ENCODE measurements at places on chromosomes 6 and 20.

DNA sequence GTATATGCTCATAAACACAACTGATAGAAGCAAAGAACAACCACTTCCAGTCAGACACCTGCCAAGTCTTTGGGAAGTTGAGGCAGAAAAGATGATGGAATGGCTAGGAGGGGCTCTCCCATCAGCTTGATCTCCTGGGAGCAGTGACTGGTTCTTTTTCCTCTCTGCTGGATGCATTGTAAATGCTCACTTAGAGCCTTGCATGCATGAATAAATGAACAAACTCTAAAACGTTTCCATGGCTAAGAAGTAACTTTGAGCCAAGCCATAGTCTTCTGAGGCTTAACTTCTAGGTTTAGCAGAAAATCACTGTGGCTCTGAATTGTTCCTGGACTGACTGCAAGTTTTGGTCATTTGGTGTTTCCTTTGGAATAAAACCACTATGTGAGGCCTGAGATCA lies 166.4 kb upstream of the CITED2 start:
- no peak for DNase-seq

DNA sequence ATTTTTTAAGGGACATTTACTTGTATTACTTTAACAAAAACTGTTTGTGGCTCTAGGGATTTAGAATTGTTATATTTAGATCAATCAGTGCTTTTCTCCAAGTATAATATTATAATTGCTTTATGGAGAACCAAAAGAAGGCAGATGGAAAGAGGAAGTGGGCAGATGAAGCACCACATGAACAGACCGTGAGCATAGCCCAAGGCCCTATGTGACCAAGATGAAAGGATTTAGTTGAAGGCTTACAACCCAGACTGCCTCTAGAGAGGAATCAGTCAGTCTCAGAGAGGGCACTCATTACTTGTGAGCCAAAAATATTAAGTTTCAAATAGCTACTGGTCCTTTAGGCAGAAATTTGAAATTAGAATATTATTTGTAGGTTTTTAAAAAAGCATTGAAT lies 102.3 kb upstream of the IMPG1 start:
- no peak for DNase-seq

- no peak for DNase-seq
These were observed 184.2 kb downstream of the EPM2A start for GRCh38 chr6:145551164-145551563.

- DNase-seq: no peak
These were observed 260.4 kb downstream of the ADGB start for GRCh38 chr6:146859206-146859605.

- DNase-seq: no peak
These were observed 98.8 kb downstream of the YTHDF1 start for GRCh38 chr20:63117151-63117550.

DNA sequence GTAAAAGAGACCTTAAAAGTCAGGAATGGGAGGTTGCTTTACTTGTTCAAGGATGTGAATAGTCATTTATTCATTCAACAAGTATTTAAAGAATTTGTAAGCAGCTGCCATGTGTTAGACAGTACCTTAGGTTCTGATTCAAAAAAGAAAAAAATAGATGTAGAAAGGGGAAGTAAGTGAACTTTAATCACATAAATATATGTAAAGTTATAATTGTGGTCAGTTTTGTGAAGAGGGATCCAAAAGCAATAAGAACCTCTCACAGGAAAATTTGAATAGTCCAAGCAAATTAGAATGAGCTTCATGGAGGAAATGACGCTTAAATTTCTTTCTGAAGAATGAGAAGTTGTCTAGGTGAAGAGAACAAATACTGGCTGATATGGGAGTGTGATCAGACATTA lies 596.1 kb upstream of the CITED2 start:
- no peak for DNase-seq

DNA sequence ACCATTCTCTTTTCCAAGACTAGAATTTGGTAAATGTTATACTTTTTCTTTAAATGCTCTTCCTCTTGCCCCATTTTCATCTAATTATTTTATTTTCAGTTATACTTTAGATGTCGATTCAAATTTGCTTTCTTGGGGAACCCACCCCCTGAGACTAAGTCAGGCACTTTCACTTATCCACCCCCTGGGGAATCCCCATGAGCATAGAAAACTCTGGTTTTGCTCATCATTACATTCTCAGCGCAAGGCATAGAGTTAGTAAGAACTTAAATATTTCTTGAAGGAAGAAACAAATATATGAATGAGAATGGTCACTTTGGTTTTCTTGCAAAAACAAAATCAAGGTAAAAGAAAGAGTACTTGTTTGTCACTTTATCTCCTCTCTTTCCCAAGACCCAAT lies 25.1 kb upstream of the HSF2 start:
- no peak for DNase-seq

- DNase-seq: peak; percentile 77
These were observed 58.2 kb downstream of the TRIM27 start for GRCh38 chr6:28865401-28866204.

DNA sequence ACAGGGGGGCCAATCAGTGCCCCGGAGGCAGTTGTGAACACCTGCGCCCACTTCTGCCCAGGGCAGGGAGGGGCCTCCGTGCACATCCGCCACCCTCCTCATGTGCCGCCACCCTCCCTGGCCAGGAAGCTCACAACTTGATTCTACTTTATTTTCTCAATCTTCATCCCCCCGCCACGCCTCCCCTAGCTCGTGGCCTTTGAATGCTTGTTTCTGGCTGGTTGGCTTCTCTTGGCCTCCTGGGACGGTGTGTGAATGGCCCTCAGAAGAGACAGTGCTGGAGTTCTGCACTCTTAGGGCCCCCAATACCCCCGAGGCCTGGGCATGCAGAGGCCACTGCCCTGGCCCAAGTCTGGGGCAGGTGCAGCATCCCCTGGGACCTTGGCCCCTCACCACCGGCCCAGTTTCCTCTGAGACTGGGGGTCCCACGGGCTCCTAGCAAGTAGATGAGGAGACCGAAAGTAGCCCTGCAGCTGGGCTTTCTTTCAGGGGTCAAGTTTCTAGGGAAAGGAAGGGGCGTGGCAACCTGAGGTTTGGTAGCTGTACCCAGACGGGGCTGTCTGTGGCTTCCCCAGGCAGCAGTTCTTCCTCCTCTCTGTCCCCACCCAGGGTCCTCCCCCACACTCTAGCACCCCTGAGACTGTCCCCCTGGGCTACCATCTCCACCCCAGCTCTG lies 1.3 kb downstream of the RGS19 start:
- no peak for DNase-seq

- no peak for DNase-seq
These were observed 22.6 kb downstream of the PLCB1 start for GRCh38 chr20:8154638-8155037.

- no peak for DNase-seq
These were observed 141.7 kb downstream of the RFX6 start for GRCh38 chr6:117018771-117019170.

GRCh38 chr6:38738261-38738660 lies 23.1 kb downstream of the DNAH8 start:
- no peak for DNase-seq

- DNase-seq: no peak
These were observed 77.1 kb downstream of the ATRN start for GRCh38 chr20:3547906-3548305.

GRCh38 chr6:103000688-103001087 lies 1607.2 kb downstream of the GRIK2 start:
- no peak for DNase-seq

DNA sequence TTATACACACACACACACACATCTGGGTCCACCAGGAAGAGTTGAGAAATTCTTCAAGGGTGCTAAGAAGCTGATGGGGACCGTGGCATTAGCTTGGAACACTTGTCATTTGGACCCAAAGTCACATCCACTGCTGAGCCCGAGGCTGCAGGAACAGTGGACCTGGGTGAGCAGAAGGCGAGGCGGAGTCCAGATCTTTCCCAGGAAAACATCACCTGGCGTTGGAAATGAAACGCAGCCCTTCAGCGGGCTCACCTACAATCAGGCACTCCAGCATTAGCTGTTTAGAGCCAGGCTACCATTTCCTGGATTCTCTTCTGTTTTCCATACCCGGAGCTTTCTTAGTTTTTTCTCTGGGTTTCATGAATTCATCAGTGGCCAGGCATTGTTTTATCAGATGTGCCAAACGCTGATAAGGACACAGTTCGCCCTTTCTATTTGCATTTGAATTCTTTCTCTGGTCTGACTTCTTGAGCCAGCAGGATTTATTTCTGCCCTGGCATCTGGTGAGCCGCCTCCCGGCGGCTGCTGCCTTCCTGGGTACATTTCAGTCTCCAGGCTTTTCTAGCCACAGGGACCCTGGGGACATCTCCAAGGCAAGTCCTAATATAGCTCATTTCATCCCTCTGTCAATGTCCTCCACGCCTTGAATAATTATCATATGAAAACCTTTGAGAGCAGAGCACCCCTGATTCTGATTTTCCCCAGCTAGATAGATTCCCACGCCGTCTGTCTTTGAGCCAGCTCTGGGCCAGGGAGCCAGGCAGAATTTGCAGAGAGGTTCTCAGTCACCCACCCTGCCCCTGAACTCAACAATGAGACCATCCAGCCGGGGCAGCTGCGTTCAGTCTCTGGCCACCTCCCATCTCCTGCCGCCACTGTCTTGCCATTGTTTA lies 170.9 kb downstream of the TTLL2 start:
- no peak for DNase-seq

DNA sequence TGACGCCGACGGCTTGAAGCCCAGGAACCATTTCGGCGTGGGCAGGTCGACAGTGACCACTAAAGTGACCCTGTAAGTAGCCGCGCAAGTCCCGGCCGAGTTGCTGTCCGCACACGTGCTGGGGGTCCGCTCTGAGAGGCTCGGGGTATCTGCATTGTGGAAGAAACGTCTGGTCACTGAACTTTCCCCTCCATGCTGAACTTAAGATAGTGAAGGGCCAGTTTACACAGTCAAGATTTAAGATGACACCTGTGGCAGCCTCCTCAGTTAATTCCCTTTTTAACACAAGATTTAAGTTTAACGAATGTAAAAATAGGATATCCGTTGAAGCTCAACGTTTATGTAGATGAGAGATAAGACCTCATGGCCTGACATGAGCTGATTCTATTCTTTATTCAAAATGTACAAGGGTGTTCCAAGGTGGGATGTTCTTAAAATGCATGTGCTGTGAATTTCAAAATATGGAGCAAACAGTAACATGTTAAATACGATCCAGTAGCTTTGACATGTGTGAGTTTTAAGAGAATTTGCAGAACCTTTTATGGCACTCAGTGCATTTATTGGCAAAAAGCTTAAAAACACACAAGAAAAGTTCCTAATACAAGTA lies 116.2 kb downstream of the RTN4IP1 start:
- no peak for DNase-seq

- no peak for DNase-seq
These were observed 42.2 kb upstream of the STXBP5 start for GRCh38 chr6:147161974-147162495.

- peak; percentile 69 for DNase-seq
These were observed 466.9 kb upstream of the NRSN1 start for GRCh38 chr6:23659125-23659524.

- no peak for DNase-seq
These were observed 29.4 kb upstream of the ZBP1 start for GRCh38 chr20:57649617-57650015.

GRCh38 chr6:168524571-168525001 lies 83.6 kb downstream of the SMOC2 start:
- DNase-seq: peak; percentile 35

DNA sequence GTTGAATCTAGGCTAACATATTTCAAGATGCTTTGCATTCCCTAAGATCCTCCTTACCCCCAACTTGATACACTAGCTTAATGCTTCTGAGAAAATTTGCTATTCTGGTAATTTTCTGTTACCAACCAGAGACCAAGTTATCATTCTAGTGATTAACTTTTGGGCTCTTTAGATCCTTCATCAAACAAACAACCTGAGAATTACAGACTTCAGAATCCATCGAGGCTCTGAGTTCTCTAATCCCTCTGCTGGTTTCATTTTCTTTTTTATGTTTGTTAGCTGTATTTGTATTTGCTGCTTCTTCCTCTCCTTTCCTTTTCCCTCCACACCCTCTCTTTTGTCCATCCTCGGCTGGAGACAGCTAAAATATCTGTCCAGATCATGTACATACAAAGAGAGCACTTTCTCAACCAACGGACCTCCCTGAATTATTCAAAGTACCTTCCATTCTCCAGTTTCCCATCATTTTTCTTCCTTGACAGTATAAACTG lies 98.7 kb upstream of the RIPOR2 start:
- no peak for DNase-seq

GRCh38 chr20:37226889-37227288 lies 34.7 kb downstream of the GHRH start:
- no peak for DNase-seq

DNA sequence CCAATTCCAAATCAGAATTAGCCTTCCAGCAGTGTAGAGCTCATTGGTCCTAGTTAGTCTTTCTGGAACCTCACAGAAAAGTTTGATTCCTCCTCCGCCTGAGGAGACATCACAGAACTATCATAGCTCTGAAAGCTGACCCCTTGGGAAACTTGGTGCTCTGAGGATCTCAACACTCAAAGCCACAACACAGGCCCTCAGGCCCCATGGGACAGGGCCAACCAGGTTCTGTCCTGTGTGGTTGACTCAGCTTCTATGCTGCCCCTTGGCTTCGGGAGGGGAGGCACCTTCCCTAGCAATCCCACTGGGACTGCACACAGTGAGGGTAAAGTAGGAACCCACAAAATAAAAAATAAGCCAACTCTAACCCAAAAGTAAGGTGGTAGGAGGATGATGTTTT lies 237.5 kb upstream of the ECI2 start:
- no peak for DNase-seq

DNA sequence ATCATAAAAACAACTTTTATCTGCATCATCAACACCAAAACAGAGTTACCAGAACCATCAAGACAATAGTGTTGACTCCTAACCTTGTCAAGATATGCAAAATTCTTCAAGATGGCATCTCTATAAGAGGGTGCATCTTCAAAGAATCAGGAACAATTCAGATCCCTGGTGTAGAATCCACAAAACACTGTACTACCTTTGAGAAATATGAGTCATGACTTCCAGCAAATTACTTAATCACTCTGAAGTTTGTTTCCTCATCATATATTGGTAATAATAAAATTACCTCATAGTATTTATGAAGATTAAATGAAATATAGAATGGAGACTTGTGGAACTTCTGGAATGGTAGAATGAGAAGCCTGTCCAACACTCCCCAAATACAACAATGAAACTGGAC lies 221.3 kb upstream of the SUPT3H start:
- DNase-seq: no peak

GRCh38 chr20:16608277-16608650 lies 35.0 kb upstream of the KIF16B start:
- DNase-seq: no peak

DNA sequence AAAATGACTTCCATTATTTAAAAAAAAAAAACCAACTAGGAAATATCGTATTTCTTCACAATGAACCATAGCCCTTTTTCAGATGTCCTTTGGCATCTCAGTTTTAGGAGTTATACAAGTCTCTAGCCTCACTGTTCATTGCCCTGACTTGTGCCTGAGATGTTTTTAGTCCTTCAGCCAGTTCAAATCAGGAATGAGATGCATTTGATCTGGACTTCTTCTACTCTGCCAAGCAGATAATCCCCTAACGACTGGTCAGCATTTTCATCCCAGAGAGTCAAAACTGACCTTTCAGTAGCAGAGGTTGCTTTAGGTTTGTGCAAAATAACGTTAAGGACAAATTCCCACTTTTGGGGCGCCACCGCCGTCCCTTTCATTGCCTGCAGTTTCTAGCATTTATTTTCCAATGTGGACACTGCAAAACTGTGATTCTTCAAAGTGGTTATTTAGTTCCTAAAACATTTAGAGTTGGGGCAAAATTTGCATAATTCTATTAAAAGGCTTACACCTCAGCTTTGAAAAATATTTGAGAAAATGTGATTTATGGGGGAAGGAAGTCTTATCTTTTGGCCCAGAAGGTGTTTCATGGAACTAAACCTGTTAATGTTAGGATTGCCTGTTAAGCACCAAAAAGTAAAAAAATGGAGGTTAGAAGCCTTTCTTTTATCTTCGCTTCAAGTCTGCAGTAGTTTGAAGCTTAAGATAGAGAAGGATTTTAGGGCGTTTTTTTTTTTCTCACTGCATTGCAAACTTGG lies 152.0 kb upstream of the SGK1 start:
- DNase-seq: no peak
